Effector memory CD8-positive, alpha-beta T cell (primary cell): ENCODE measurements at places on chromosomes 7 and 10.

- no peak for DNase-seq
- peaks cover 4% of the 10 kb centered on the region for H3K27me3 ChIP-seq
- H3K36me3 ChIP-seq, result no peaks in the 10 kb centered on the region
- H3K4me3 ChIP-seq, result no peak overlapping the region
Observed at GRCh38 chr10:80924063-80924952, 386.6 kb downstream of the SH2D4B start.

DNA sequence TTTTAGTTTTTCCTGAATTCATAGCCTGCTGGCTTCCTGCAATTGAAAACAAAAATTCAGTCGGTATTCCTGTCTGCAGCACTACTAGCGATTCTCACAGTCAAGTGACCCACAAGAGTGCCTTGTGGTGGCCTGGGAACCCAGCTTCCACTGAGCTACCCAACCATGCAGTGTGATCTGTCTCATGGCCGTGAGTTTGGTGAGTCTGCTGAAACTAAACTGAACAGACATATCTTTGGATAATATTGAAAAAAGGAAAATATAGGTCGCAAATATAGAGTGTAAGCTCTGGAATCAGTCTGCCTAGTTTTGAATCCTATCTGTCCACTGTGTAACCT is 18.1 kb downstream of the ZNF786 start:
- peaks cover 3% of the 10 kb centered on the region for H3K4me1 ChIP-seq
- DNase-seq, result no peak
- peaks cover 39% of the 10 kb centered on the region for H3K36me3 ChIP-seq

DNA sequence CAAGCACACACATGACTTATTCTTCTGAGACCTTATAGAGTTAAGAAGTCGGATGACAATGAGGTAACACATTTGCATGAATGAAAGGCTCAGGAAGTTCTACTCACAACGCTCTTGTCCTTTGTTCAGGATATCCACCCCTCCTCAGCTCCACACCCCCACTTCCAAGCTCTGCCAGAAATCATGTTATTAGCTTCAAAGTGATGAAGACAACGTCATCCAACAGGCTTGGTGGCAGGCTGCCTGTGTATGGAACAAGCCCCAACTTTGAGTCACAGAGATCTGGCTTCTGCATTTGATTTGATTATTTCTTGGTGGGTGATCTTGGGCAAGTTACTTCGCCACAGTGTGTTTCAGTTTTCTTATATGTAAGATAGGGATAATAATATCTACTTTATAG is 12.4 kb upstream of the BMPER start:
- peaks cover 7% of the 10 kb centered on the region for H3K4me1 ChIP-seq
- DNase-seq, result no peak
- H3K27me3 ChIP-seq, result peaks cover 76% of the 10 kb centered on the region
- no peaks in the 10 kb centered on the region for H3K36me3 ChIP-seq

- H3K4me3 ChIP-seq, result no peak overlapping the region
- H3K36me3 ChIP-seq, result peaks cover 4% of the 10 kb centered on the region
- H3K4me1 ChIP-seq, result peaks cover 13% of the 10 kb centered on the region
- no peak overlapping the region for H3K27ac ChIP-seq
Observed at GRCh38 chr7:157434231-157434630, 97.4 kb downstream of the DNAJB6 start.

- DNase-seq, result no peak
- no peaks in the 10 kb centered on the region for H3K36me3 ChIP-seq
- H3K4me3 ChIP-seq, result no peak overlapping the region
- H3K27ac ChIP-seq, result no peak overlapping the region
- no peaks in the 10 kb centered on the region for H3K4me1 ChIP-seq
Observed at GRCh38 chr10:125692196-125692595, 9.2 kb upstream of the TEX36 start.

- DNase-seq, result no peak
- peaks cover 10% of the 10 kb centered on the region for H3K4me1 ChIP-seq
- H3K4me3 ChIP-seq, result peak overlapping the region; percentile 71
- peaks cover 2% of the 10 kb centered on the region for H3K36me3 ChIP-seq
Observed at GRCh38 chr10:75400771-75401568, 594 bp downstream of the ZNF503 start.

- no peak overlapping the region for H3K27ac ChIP-seq
- no peaks in the 10 kb centered on the region for H3K36me3 ChIP-seq
- H3K4me3 ChIP-seq, result no peak overlapping the region
- DNase-seq, result no peak
Observed at GRCh38 chr7:94740509-94740908, 84.6 kb upstream of the SGCE start.

DNA sequence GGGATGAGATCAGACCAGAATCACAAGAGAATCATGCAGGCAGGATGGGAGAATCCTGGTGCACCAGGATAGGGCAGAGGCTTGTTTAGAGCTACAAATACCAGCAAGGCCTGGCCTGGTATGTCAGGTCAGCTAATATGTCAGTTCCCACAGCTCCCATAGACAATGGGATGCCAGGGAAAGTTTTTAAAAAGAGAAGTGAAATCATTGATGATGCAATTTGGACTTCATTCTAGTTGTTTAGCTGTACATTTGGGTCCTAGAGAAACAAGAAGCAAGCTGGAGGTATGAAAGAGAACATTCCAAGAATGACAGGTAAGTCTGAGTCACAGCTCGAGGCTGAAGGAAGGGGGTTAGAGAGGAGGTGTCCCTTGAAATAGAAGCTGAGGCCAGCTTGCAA is 45.2 kb downstream of the GPR141 start:
- H3K36me3 ChIP-seq, result peaks cover 3% of the 10 kb centered on the region
- peaks cover 13% of the 10 kb centered on the region for H3K4me1 ChIP-seq
- DNase-seq, result no peak
- no peak overlapping the region for H3K4me3 ChIP-seq

DNA sequence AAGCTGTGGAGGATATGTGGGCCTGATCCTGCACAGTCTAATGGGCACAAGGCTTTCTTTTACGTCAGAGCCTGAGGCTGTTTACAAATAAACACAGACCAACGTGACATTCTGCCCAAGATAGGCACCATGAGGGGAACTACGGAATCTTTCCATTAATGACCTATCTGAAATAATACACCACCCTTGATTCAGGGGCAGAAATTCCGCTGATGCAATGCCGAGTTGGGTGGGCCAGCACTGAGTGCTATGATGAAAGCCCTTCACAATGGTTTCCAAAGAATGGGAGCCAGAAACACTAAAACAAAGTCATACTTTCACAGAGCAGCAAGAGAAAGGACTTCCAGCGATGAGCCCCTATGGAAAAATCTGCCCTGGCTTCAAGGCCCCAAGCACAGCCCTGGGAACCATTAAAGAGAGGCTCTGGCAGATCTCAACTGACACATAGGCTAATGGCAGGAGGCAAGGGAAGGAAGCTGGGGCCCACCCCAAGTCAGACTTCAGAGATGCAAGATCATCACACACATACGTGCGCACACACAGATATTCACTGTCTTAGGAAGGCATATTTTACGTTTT is 72.2 kb upstream of the DLX6 start:
- H3K27ac ChIP-seq, result no peak overlapping the region
- peaks cover 15% of the 10 kb centered on the region for H3K27me3 ChIP-seq
- DNase-seq, result no peak

GRCh38 chr10:95229724-95230627 is 35.9 kb downstream of the ACSM6 start:
- H3K4me1 ChIP-seq, result no peaks in the 10 kb centered on the region
- DNase-seq, result no peak
- H3K27me3 ChIP-seq, result peaks cover 17% of the 10 kb centered on the region
